ENCODE measurements at places on chromosomes 1 and 21.

GRCh38 chr21:32946654-32947053 lies 79.1 kb upstream of the OLIG2 start:
- no peak for DNase-seq

DNA sequence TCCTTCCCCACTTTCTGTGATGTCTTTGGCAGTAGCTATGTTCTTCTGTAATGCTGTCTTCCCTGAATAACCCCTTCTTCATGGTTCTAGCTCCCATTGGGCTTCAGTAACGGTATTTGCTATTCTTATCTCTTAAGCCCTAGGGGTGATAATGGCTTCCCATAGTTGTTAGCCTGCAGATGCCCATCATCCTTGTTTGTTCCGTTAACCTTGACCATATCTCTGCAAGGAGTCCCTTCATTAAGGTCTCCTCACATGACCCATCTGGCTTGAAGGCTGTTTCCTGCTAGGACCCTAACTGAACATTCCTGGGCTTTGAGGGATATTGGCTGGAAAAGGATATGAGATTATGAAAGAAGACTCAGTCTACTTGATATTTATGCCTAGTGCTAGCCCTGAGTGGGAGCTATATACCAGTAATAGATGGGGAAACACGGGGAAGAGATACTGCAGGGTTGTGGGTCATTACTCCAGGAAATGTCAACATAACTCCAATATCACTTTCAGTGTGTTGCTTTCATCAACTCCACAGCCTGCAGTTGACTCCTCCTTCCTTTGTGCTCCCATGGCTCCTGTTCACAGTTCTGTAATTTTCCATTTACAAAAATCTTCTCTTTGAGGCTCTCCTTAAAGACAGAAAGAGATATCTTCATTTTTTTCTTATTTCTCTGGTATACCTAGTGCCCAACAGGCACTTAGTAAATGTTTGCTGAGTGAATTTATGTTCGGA lies 2.5 kb downstream of the MR1 start:
- DNase-seq = no peak

- DNase-seq = no peak
Observed at GRCh38 chr1:229130028-229130668, 140.8 kb upstream of the RAB4A start.

GRCh38 chr21:29258626-29259338 lies 39.9 kb upstream of the BACH1 start:
- no peak for DNase-seq

DNA sequence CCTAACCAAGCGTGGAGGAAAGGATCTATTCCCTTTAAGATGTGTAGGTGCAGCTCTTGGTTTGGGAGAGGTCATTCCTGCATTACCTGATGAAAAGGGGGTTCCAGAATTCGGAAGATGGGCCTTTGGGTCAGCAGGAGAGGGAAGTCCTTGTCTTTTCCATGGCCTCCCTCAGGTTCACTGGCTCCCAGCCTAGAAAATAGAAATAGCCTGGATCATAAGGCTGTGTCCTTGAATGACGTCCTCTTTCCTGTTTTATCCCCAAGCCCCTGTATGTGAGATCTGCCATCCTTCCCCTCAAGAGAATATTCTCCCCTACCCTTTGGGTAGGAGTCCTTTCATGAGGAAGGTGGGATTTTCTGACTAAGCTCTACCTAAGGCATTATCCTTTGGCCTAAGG lies 14.5 kb upstream of the RPS8 start:
- no peak for DNase-seq

DNA sequence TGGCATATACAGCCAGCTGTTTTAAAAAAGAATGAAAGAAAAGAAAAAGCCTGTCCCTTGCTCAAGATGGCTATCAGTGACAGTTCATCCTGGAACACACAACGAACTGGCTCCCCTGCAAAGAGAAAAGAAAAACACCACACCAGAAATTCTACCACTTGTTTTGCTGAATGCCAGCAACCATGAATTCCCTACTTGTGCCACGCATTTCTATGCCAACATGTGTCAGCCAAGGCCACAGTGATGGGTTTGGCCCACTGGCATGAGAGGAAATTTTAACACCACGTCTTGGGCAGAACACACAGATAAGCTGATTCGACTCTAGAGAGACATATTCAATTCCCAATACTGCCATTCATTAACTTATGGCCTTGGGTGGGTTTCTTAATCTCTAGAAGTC lies 64.0 kb downstream of the CAPZB start:
- DNase-seq = no peak

- no peak for DNase-seq
Observed at GRCh38 chr1:84872696-84873355, 20.2 kb downstream of the LPAR3 start.

- DNase-seq = no peak
Observed at GRCh38 chr1:113929750-113930498, 800 bp downstream of the HIPK1 start.

- DNase-seq = no peak
Observed at GRCh38 chr1:204566583-204566955, 50.4 kb downstream of the MDM4 start.

DNA sequence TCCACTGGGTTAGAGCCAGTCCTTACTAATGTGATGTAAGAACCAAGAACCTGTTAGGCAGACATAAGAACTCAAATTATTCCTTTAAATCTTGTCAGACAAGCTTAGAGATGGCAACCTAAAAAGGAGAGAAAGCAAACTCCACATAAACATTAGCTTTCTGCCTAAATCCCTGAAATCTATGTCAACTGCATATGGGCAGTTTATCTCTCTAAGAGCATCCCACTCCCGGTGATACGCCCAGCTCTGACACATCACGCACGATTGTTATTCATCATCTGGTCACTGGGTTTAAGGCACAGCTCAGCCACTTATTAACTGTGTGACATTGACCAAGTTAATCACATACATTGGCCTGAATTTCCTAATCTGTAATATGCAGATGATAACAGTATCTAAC lies 323.7 kb downstream of the HHIPL2 start:
- no peak for DNase-seq

DNA sequence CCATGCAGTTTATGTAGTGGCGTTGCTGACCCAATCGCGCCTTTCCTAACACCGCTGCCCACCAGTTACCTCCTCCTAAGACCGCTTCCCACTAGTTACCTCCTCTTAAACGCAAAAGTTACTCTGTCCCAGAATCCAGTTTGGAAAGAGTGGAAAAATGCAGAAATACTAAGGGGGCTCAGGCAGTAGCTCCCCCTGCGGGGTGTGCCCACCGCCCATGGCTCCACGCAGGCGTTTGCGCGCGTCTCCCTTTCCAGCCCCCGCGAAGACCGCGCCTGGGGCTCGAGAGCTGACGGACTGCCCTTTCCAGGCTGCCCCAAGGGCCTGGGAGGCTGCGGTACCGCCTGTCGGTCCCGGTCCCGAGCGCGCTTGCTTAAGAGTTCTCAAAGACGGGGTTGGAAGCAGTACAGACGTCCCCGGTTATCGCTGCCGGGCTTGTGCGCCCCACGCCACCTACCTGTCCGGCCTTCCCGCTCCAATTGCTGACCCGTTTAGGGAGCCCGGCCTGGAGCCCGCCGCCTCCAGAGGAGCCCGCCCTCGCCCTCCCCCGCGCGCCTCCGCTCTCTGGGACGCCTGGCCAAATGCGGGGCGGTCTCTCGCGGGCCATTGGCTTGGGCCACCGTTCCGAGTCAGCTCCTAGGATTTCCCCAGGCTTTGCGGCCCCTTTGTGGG lies 414.1 kb upstream of the ESRRG start:
- DNase-seq = no peak

- DNase-seq = peak; percentile 0
Observed at GRCh38 chr1:195899762-195900352, 708.4 kb downstream of the KCNT2 start.

GRCh38 chr1:153679337-153680119 lies 1.0 kb downstream of the NPR1 start:
- no peak for DNase-seq

GRCh38 chr1:1826356-1827088 lies 48.3 kb upstream of the NADK start:
- DNase-seq = no peak

DNA sequence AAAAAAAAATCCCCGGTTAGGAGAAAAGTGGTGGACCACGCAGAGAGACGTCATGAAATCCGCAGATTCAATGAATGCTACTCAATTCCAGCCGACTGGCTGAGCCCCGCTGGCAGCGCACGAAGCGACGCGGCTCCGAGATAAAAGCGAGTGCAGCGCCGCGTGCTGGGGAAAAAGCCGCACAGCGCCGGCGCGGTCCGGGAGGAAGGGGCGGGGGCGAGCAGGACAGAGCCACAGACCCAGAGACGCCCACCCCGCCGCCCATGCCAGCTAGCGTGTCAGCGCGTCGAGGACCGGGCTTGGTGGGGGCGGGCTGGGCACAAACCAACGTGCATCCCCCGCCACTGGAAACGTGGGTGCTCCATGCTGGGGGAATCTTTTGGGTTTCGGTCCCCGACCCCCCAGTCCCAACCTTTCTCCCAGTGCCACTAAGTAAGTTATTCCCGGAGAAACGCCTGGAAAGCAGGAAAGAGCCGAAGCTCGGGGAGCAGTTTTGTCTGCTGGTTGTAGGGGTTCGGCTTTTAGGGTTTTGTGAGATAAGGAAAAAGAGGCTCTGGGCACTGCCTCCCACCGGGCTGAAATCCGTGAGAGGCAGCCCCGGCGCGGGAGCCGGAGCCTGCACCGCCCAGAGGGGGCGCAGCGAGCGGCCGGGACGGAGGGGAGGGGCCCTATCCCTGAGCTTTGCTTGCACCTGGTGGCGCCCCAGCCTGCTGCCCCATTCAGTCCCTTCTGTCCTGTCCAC lies at the start of gene KCNJ6:
TSS of gene KCNJ6 (minus strand) at position 148 of the 742 bp plus-strand sequence. CDS start 75,775 bp downstream, outside the sequence.
- peak; percentile 21 for DNase-seq

- DNase-seq = no peak
Observed at GRCh38 chr1:62995173-62995572, 211.2 kb downstream of the ATG4C start.

GRCh38 chr1:29896791-29897714 lies 660.7 kb downstream of the PTPRU start:
- no peak for DNase-seq

DNA sequence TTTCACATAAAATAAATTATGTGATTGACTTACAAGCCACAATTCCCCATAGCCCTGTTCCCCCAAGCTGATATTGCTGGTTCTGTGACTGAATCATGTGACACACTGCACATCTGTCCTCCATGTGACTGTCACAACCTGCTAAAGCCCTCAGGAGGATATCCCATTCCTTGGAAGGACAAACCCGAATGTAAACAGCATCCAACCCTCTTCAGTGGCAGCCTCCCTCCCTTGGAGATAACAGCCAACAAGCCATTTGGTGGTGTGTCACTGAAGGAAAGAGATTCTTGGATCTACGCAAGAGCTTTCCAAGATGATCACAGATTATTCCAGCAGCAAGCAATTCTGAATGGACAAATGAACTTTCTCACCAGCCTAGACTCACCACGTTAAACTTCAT lies 153.9 kb upstream of the TIAM1 start:
- no peak for DNase-seq

GRCh38 chr21:29586696-29587095 lies 288.0 kb downstream of the BACH1 start:
- DNase-seq = no peak

GRCh38 chr21:16279731-16280581 lies 550.2 kb downstream of the USP25 start:
- DNase-seq = peak; percentile 83

GRCh38 chr1:3504151-3504821 lies 49.8 kb downstream of the ARHGEF16 start:
- peak; percentile 55 for DNase-seq

DNA sequence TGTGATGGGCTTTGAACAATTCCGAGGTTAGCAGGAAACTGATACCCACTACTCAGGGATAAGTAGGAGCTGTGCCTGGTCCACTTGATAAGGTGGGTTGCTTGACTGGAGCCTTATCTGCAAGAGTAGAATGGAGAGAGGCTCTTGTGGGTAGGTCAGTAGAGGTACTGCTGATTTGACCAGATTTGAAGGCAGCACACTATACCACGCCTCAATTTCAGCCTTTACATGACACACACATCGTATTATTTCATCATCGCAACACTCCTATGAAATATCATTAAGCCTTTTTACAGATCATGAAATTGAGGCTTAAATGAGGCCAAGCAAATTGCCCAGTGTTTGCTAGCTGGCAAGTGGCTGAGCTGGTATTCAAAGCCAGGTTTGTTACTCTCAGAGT lies 69.6 kb downstream of the KCNJ15 start:
- no peak for DNase-seq

DNA sequence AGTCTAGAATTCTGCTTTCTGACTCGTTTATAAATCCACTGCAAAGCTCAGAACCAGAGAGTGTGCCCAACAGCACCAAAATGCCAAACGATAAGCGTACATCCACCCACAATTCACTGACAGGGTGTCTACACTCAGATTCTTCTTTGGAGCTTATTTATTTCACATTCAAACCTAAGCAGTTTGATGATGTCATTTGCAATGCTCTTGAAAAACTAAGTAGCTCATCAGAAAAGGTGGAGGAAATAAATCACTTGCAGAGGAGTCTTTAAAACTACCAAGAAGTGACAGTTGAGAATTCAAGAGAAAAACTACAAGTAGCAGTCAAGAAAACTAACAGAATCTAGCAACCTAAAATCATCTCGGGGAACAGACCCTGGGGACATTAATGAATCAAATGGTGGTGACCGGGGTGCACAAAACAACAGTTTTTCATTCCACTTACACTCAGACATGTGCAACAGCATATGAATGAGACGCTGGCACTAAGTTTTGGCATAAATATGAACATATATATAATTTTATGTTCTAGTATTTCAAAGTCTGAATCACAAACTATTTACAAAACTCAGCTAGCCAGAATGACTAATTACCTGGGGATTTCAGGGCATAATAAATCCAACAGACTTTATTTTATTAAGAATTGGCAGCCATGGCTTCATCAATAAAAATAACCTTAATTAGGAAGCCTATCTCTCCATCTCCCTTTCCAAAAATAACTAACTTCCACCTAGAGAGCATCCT lies 119.4 kb downstream of the SIPA1L2 start:
- no peak for DNase-seq

All from smooth muscle cell of the brain vasculature (primary cell).